ENCODE measurements at places on chromosomes 1 and 21.

- DNase-seq, result no peak
Observed at GRCh38 chr1:31482482-31483011, 69.5 kb downstream of the SERINC2 start.

- DNase-seq, result no peak
Observed at GRCh38 chr1:115890580-115890979, 49.7 kb upstream of the NHLH2 start.

DNA sequence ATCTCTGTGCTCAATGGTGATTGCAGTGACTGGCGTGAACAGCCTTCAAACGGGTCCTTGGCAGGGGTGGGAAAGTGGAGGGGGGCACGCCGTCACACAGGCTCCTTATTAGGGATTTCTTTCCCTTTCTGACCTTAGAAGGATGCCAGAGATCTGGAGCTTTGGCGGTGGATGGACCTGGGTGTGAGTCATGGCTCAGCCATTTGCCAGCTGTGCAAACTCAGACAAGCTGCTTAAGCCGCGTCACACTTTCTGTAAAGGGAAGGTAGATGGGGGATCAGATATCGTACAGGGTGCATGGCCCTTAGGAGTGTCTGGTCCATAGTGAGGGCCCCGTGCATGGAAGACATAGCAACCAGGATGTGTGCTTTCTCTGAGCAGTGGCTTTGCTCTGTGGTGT lies 48.3 kb upstream of the C1orf174 start:
- DNase-seq, result no peak

DNA sequence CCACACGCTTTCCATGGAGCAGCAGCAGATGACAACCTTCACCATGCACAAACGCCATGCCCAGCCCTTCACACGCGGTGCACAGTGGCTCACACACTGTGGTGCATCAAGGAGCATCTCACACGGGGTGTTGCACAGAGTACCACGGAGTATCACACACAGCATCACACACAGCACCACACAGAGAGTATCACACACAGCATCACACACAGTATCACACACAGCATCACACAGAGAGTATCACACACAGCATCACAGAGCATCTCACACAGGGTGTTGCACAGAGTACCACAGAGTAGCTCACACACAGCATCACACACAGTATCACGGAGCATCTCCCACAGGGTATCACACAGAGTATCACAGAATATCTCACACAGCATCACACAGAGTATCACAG lies 122.2 kb upstream of the RAB4A start:
- DNase-seq, result no peak

GRCh38 chr1:158035014-158035413 lies 41.6 kb downstream of the KIRREL1 start:
- no peak for DNase-seq

GRCh38 chr1:6234502-6235295 lies 1.1 kb downstream of the ICMT start:
- DNase-seq, result no peak

DNA sequence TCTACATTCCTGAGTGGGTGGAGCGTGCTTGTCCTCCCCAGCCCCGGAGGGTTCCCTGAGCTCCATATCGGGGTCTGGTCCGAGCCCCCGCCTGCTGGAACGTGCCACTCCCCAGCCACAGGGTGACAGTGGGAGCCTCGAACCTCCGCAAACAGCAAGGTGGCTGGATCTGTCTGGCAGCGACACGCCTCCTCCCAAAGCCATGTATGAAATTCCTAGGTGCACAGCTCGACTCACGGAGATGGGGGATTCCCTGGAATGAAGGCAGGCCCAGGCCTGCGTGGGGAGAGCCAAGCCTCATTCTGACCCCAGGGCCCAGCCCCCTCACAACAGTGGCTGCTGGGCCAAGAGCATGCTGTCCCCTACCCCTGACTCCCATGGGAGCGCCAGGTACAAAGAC lies 32.9 kb downstream of the TP73 start:
- no peak for DNase-seq

- DNase-seq, result no peak
Observed at GRCh38 chr1:229613938-229614337, 12.0 kb downstream of the TAF5L start.

DNA sequence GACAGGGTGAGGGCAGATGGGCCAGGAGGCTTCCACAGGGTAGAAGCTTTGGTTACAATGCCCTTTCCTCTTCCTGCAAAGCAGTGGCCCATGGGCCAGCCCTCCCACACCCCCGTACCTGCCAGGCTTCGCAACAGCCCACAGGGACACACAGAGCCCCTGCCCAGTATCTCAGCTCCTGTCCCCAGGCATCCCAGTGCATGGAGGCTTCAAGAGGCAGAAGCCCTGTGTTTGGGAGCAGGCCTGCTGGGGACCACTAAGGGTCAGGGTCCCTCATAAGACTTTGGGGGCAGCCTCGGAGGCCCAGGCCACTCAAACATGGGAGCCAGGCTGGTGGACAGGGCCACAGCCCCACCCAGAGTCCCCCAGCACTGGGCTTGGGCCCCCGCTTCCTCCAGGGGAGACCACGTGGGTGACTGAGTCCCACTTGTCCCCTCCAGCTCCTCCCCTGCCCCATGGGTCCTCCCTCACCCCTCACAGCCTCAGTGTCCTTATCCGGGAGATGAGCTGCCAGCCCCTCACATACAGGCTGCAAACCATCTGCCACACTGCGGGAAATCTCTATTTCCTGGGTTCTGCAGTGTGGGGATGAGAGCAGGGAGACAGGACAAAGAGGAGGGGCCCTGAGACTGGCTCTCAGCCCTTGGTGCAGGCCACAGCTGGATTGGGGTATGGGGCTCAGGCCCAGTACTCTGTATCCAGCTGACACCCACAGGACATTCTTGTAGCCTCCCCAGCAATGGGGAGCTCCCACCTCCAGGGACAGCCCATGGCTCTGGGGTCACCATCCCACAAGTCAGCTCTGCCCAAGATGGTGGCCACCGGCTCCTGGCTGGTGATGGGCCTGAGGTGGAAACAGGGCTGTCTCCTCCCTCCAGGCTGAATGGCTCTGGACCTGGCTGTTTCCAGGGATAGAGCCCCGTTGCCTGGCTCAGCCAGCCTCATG lies 50.7 kb downstream of the WNT9A start:
- no peak for DNase-seq

- DNase-seq, result no peak
Observed at GRCh38 chr1:214111796-214112195, 124.0 kb downstream of the PROX1 start.

DNA sequence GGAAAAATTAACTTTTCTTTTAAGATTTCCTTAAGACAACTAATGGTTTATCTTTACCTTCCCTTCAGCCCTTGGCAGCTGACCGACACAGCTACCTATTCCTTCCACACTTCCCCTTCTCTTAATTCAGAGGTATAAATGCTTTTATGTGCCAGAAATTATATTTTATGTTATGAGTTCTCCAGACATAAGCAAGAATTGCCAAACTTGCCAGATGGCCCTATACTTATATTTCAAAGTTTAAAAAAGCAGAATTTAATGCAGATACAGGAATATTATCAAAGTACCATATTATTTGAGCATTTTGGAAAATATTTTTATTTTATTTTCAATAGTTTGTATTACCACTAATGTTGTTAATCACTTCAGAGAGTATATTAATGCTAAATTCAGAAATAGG lies 445.0 kb downstream of the PTBP2 start:
- no peak for DNase-seq

GRCh38 chr1:69377507-69377906 lies 190.2 kb upstream of the LRRC7 start:
- DNase-seq, result no peak

Data from GM13977 (cell line).